Right cardiac atrium (tissue), 5 donors: ENCODE measurements at places on chromosomes 16 and 17.

DNA sequence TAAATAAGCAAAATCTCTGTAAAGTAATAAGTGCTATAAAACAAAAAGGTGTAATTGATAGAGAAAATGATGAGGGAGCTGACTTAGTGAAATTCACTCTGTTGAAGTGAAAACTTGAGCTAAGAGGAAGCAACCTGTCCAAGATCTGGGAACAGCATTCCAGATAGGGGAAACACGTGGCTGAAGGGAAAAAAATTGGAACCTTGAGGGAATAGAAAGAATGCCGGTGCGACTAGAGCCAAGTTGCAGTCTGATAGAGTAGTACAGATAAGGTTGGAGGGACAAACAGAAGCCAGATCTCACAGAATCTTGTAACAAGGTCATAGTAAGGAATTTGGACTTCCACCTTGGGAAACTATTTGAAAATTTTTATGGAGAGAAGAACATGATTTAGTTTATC is 623 bp upstream of the DDX52 start:
- DNase-seq = no peak

DNA sequence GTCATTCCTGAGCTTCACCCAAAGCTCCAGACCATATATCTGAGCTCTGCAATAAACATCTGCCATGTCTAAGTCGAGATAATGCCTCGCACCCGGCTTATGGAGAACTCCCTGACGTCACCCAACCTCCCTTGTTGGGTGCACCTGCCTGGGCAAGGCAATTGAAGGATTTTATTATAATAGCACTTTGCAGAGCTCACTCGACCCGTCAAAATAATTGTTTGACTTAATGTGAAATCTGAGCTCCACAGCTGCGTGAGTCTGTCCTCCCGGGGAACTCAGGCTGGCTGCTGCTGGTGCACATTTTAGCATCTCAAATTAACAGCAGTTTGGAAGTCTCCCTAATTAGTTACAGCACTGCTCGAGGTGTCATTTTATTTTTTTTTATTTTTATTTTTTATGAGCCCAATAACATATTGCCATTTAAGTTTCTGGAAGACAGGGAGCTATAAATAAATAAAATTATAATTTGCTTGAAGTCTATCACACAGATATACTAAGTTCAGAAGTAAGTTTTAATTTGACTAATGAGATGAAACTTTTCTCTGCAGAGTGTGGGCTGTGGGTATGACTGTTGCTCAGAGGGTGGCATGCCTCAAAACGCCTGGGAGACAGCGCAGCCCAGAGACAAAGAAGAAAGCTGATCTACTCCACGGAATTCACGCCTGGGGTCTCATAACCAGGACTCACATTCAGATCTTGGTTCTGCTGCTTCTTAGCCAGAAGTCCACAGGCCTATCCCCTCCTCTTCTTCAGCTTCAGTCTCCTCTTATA is 401.4 kb upstream of the C16orf82 start:
- peak; percentile 26 for DNase-seq

- peak; percentile 65 for DNase-seq
Measured at GRCh38 chr17:29590411-29591145, 1.1 kb upstream of the GIT1 start.

DNA sequence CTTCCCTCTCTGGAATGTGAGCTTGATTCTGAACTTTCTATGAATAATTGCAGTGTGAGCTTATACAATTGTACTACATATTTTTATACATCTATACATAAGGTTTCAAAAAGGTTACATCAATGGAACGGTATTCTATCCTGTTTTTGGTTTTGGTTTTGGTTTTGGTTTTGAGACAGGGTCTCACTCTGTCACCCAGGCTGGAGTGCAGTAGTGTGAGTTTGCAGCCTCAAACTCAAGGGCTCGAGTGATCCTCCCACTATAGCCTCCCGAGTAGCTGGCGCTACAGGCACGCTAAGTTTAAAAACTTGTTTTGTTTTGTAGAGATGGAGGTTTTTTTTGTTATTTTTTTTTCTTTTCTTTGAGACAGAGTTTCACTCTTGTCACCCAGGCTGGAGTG is 1.1 kb downstream of the CTRB1 start:
- DNase-seq = no peak

DNA sequence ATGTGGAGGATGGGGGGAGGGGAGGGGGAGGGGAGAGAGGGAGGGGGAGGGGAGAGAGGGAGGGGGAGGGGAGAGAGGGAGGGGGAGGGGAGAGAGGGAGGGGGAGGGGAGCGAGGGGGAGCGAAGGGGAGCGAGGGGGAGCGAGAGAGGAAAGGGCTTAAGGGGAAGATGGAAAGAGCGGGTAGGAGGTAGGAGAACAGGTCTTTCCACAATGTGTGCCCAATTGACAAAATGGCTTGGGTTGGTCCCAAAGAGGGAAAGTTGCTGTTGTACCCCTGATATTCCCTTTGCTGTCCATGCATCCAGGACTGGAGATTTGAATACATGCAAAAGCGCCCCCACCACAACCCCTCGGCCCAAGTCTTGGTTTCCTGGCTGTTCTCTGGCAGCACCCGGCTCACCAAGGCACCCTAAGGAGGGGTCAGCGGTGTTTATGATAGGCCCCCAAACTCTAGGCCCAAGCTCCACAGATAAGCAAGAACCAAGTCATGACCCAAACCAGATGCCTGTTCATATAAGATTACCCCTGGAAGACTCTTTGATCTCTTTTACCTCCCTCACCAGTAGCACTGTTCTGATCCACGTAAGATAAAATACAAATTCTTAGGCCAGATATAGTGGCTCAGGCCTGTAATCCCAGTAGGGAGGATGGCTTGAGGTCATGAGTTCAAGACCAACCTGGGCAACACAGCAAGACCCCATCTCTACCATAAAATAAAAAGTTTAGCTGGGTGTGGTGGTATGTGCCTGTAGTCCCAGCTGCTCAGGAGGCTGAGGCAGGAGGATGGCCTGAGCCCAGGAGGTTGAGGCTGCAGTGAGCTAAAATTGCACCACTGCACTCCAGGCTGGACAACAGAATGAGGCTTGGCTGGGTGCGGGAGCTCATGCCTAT is 119.6 kb downstream of the ZFHX3 start:
- DNase-seq = no peak

- no peak for DNase-seq
Measured at GRCh38 chr16:67286441-67287235, 7.3 kb downstream of the PLEKHG4 start.

DNA sequence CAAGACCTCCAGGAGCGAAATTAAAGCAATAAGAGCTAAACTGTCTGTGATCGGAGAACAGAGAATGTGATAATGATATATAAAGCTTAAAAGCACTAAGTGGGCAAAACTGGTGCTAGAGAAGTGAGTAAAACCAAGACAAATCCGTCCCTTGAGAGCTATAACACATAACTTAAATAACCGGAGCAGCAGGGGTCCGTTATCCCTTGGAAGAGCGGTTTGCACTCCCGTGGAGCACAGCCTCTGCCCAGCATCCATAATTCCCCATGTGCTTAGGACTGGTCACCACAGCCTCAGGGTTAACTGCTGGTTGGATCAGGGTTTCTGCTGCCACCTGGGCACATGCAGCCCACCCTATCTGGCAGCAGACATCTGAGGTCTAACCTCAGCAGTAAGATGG is 489.0 kb downstream of the NPIPA7 start:
- no peak for DNase-seq

DNA sequence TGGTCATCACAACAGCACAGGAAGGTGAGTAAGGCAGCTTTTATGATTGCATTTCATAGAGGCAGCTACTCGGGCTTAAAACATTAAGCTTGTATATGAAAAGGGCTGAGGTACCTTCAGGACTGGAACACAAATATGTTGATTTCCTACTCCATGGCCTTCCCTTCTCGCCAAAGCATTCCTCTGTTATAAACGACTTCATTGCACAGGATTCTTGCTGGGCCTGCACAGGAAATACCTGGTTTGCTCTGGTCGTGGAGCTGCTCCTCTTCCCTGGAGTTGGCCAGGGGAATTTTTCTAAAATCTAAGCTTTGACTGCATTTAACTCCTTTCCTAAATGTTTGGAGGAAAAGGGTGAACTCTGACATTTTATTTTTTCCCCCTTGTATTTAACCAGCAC is 49.0 kb downstream of the CHD9 start:
- no peak for DNase-seq

GRCh38 chr17:72829883-72830282 is 262.6 kb downstream of the SLC39A11 start:
- no peak for DNase-seq

GRCh38 chr17:19440421-19440820 is 29.4 kb downstream of the RNF112 start:
- no peak for DNase-seq

- DNase-seq = peak; percentile 78
Measured at GRCh38 chr16:58025351-58026138, at the start of gene MMP15. TSS of gene MMP15 (plus strand) at chr16:58025754. CDS start at chr16:58026351, 597 bp downstream.

GRCh38 chr17:57154921-57155320 is 69.9 kb downstream of the AKAP1 start:
- DNase-seq = no peak

DNA sequence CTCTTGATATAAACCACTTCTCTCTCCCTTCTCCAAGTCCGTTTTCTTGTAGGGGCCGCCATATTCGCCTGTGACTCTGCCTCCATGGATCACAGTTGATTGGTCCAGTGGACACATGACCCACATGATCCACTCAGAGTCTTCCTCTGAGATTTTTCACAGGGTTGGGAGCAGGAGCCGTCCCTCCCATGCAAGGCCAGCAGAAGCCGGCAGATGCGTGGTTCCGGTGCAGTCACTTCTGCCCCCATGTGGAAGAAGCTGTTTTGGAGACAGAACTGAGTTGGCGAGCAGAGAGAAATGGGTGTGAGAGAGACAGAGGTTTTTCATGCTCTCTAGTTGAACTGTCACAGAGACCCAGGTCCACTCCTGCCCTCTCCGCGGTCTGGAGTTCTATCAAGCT is 83.3 kb downstream of the C16orf95 start:
- DNase-seq = no peak

GRCh38 chr16:59148769-59149155 is 414.6 kb upstream of the GOT2 start:
- no peak for DNase-seq

DNA sequence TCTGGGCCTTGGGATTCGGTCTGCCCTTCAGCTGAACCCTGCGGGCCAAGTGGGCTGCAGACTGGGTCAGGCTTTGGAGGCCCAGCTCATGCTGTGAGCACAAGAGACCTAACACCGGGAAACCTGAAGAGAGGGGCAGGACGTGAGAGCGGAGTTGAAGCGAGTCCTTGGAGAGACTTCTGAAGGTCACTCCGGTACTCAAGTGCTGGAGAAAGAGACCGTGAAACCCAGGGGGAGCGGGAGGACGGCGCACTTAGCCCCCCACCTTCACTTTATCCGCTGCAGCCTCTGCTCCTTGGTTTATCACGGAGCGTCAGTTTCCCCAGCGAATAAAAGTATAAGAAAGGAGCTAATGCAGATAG is 361 bp downstream of the UQCRC2 start:
- DNase-seq = no peak

DNA sequence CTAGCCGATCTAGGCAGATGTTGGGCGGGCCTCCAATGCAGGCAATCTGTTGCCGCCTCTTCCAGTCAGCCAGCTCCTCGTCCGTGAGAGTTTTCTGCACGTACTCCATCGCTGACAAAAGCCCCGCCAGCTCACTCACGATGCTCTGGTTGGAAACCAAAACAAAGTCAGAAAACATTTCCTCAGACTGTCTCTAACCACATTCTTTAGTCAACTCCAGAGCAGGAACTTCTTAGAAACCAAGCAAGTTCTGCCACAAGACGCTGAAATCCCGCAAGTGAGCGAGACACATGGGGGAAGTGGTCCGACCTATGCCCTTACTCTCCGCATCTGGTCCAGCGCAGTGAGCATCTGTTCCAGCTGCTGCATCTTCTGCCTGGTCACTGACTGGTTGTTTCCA is 49.1 kb downstream of the STAT5A start:
- DNase-seq = no peak

- peak; percentile 36 for DNase-seq
Measured at GRCh38 chr16:56328276-56329022, 96.9 kb downstream of the AMFR start.

DNA sequence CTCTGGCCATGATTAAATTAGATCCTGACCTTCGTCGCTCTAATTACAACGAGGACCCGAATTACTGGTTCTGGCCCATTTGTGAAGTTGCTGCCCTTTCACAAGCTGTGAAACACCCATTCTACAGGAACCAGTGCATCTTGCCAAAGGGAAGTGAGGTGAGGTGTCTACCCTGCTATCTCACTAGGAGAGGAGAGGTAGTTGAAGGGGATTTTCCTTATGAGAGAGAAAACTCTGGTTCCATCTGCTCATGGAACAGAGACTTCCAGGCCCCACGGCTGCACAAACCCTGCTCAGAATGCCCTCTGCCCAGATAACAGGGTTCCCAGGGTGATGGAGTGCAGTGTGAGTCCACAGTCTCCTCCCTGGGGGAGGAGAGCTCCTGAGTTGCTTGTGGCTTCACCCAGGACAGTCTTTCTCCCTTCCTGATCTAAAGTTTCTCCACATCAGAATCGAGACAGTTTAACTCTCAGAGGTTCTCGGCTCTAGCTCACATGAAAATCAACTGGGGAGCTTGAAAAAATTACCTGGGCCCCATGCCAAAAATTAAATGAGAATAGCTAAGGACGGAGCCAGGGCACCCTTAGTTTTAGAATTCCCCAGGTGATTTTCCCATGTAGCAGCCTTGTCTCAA is 7.8 kb upstream of the SSTR2 start:
- no peak for DNase-seq

GRCh38 chr16:51834133-51834532 is 683.1 kb upstream of the SALL1 start:
- DNase-seq = no peak

- no peak for DNase-seq
Measured at GRCh38 chr16:50467943-50468748, 80.0 kb upstream of the NKD1 start.

DNA sequence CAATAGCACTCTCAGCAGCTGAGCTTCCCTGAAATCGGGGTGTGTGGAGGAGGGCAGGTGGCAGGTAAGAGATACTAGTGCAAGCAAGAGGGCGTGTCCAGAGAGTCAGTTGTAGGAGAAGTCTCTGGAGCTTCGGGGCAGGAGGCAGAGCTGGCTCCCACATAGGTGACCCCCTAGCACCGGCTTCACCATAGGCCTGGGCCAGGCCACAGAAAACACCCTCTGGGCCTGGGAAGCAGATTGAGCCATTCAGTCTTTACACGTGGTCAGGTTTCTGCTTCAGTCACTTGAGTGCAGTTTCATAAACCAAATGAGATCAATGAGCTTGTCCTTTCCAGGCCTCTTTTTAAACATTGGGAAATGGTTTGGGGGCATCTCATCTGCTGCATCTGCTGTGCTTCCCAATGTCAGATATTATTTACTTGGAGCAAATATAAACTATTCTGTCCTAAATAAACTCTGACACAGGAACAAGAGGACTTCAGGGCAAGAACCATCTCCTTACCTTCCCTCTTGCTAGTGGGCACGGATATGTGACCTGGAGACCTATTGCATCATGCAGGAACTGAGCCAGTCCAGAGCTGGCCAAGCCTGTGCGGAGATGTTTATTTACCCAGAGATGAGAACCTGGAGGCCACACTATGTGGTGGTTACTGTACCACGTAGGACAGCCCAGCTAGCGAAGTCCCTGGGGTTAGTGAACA is 16.1 kb downstream of the CCR7 start:
- DNase-seq = no peak
